CD4-positive, alpha-beta T cell treated with Interleukin-4 for 1 hour (primary cell): ENCODE measurements at places on chromosomes 13 and 19.

- no peak for DNase-seq
These were observed 475.6 kb downstream of the COG6 start for GRCh38 chr13:40130871-40131636.

DNA sequence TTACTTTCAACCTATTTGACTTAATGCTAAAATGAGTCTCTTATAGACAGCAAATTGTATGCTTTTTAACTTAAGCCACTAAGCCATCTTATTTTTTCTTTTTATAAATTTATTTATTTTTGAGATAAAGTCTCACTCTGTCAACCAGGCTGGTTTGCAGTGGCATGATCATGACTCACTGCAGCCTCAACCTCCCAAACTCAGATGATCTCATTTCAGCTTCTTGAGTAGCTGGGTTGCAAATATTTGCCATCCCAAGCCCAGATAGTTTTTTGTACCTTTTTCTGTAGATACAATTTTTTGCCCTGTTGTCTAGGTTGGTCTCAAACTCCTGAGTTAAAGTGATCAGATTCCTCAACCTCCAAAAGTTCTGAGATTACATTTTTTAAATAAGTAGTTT is 27.1 kb downstream of the ZNF714 start:
- no peak for DNase-seq

- no peak for DNase-seq
These were observed 8.4 kb downstream of the CSNK1A1L start for GRCh38 chr13:37097076-37097475.

GRCh38 chr19:45924891-45925447 is 10.4 kb upstream of the NANOS2 start:
- DNase-seq, result no peak

DNA sequence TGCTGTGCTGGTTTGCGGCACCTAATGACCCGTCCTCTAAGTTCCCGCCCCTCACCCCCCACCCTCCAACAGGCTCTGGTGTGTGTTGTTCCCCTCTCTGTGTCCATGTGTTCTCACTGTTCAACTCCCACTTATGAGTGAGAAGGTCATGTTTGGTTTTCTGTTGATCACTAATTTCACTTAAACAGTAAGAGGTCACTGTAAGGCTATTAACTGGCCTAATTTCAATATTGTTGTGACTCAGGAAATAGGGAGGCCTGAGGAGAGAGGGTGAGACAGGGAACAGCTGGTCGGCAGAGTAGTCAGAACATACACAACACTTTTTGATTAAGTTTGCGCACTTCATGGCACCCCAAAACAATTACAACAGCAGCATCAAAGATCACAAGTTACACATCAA is 15.6 kb downstream of the TUBGCP3 start:
- no peak for DNase-seq

DNA sequence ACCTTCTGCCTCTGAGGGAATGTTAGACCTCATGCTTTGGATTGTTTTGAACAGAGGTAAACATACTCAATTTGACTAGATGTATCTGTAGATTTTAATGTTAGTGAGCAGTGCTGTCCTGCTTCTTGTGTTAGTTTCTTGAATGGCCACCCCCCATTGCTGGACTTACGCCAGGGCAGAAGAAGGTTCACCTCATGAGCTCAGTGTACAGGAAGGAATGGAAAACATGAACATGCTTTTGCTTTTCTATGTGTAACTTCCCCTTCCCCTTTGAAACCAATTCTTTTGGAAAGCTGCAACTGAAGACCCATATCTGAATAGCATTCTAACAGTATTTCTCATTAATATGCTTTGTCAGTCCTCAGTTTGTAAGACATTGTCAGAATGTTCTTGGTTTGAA is 32.3 kb downstream of the WASF3 start:
- DNase-seq, result no peak

- DNase-seq, result no peak
These were observed 1244.2 kb upstream of the MIR17HG start for GRCh38 chr13:90103099-90103784.

- peak; percentile 35 for DNase-seq
These were observed 102.6 kb upstream of the RNF113B start for GRCh38 chr13:98279473-98280175.

GRCh38 chr19:3563709-3564524 is 6.5 kb upstream of the MFSD12 start:
- DNase-seq, result no peak

GRCh38 chr13:98315902-98316301 is 138.8 kb upstream of the RNF113B start:
- no peak for DNase-seq

DNA sequence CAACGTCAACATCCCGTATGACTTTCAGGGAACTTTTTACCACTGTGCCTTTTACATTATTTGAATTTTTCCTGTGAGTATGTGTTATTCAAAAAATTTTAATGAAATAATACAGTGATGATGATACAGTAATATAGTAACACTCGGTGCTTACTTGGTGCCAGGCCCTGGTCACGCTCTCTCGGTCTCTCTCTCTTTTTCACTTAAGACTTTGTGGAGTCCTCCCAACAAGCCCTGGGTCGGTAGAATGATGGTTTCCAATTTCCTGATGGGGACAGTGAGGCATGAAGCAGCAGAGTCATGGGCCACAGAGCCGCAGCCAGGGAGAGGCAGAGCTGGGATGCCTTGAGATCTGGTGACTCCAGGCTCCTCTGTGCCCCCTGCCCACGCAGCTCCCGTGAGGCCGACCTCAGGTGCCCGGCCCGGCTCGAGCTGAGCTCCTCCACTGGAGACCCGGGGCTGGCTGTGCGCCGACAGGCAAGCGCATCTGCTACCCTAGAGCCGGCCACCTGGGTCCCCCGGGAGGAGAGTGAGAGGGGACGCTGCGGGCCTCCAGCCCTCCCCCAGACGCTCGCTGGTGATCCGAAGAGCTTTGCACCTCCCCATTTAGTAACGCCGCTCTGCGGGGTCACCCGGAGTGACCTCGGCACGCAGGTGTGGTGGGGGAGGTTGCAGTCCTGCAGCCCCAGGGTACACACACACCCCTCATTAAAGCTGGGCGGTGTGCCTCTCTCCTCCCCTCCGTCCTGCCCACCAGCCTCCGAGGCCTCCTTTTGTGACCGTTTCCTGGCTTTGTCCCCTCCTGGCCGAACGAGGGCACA is 4.4 kb upstream of the SBK3 start:
- no peak for DNase-seq

- no peak for DNase-seq
These were observed 188.2 kb upstream of the RNF113B start for GRCh38 chr13:98365302-98365701.

GRCh38 chr19:30116984-30117555 is 175.0 kb downstream of the URI1 start:
- no peak for DNase-seq

DNA sequence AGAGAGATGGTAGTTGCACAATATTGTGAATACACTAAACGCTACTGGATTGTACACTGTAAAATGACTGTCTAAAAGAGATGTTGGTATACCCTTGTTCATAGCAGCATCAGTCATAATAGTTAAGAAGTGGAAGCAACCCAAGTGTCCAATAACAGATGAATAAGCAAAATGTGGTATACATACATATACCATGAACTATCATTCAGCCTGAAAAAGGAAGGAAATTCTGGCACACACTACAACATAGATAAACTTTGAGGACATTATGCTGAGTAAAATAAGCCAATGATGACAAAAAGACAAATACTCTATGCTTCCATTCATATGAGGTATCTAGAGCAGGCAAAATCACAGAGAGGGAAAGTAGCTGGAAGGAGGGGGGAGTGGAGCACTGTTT is 16.0 kb downstream of the DZIP1 start:
- DNase-seq, result no peak

DNA sequence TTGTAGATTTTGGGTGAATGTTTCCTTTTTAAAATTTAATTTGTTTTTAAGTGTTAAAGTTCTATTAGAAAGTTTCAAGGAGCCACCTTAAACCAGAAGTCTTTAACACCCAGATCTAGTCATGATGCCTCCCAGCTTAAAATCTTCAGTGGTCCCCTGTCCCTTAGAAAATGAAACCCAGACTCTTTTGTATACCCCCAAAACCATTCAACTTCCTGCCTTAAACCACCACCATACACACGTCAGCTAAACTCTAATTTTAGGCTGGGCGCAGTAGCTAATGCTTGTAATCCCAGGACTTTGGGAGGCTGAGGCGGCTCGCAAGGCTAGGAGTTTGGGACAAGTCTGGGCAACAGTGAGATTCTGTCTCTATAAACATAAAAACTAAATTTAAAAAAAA is 37.9 kb downstream of the N4BP2L1 start:
- DNase-seq, result no peak
